Memory B cell (primary cell): ENCODE measurements at places on chromosomes 16 and 17.

DNA sequence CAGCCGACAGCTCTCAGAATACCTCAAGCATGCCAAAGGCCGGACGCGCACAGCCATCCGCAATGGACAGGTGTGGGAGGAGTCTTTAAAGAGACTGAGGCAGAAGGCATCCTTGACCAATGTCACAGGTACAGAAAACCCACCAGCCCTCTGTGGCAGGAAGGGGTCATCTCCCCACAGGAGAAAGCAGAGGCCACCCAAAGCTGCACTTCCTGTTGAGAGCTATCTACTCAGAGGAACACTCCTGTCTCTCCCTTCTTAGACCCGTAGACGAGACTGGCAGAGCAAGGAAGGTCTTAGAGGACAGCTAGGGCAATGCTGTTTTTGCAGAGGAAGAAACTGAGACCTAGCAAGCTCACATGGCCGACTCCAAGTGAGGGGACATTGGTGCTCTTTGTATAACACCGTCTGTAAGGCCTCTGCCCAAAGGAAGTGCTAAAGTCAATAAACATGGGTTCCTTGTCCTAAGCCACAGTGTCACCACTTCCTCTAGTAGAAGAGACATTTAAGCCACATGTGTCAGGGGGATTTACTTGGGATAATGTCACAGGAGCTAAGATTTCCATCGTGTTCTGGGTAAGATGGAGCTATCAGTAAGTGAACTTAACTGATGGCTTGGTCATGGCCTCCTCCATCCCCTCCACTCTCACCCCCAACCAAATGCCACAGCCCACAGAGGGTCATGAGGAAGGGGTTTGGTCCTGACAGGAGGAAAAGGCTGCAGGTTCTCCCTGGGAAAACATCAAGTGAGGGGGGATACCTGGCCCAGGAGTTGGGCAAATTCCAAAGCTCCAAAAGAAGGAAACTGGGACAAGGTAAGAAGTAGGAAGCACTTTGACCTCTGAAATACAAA, 9.4 kb downstream of the LPO start:
- DNase-seq = no peak

- DNase-seq = no peak
Observed at GRCh38 chr16:29899516-29900101, at the start of gene SEZ6L2. SEZ6L2 (minus strand) TSS chr16:29899550; CDS start chr16:29899019, 531 bp downstream.

DNA sequence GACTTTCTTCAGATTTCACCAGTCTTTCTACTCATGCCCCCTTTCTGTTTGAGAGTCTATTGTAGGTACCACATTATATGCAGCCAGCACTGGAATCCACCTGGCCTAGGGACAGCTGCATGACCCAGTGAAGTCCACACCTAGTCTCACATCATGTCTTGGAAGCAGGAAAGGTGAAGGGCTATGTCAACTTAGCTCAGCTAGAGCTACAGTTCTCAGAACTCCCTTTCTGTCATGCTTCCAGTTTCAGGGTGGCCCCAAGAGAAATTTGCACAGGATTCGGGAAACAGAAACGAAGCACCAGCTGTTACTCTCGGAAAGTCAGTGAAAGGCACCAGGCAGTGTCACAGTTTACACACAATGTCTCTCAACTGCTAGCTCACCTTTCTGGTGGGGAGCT, 51.6 kb upstream of the NLRP1 start:
- DNase-seq = no peak

- DNase-seq = no peak
Observed at GRCh38 chr16:69293401-69293800, 17.7 kb upstream of the VPS4A start.

- DNase-seq = no peak
Observed at GRCh38 chr16:71255721-71256120, 25.2 kb upstream of the HYDIN start.

DNA sequence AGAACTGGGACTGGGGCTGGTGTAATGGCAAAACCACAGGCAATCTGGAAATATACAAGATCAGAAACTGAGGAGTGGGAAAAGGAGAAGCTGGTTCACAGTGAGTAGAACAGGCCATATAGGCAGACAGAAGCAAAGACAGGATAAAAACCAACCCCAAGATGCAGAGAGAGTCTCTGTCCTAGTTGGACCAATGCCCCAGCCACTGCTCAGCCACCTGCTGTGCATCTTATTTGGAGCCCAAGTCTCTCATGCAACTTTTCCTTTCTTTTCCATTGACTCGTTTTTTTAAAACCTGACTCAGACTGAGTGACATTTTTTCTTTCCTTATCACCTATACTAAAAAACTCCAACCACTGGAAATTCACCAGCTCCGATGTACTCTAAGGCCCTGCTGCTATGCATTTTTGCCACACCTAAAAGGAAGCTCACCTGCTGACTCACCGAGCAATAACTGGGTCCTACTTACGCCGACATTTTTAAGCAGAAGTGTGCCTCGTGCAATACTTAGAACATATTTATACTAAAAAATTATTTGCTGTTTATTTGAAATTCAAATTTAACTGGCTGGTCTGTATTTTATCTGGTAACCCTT, 100.8 kb upstream of the XYLT1 start:
- DNase-seq = no peak

GRCh38 chr16:70440009-70440692, 1.3 kb upstream of the ST3GAL2 start:
- no peak for DNase-seq

- no peak for DNase-seq
Observed at GRCh38 chr16:84501077-84501735, 3.3 kb downstream of the MEAK7 start.

DNA sequence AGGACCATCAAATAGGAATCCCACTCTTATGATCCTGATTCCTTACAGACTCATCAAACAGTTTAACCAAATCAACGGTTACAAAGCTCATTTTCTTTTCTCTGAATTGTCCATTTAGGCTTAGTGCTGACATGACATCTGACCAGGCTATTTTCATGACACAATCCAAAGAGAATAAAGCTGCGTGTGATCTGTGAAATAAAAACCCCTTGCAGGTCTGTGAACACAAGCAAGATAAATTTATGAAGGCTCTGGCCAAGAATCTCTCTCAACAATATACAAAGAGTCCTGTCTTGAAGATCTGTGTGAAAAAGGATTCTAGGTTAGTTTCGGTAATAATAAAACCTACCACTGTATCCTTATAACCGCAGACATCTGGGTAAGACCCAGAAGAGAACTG, 22.0 kb downstream of the COG1 start:
- DNase-seq = no peak

DNA sequence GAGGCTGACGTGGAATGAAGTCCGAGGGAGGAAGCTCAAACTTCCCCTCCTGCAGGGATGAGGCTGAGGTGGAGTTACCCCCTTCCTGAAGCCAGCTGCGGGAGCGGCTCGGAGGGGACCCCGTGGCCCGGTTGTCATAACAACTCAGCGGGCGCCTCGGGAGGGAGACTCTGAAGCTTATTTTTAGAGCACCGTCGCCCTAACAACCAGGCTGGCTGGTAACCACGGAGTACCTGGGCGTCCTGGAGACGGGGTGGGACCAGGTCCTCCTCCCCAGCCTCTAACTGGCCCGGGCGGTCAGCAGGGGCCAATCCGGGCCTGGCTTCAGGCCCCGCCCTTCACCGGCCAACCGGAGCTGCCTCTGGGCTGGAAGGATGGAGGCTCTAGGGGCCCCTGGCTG, 27.7 kb downstream of the NECAB2 start:
- DNase-seq = no peak

DNA sequence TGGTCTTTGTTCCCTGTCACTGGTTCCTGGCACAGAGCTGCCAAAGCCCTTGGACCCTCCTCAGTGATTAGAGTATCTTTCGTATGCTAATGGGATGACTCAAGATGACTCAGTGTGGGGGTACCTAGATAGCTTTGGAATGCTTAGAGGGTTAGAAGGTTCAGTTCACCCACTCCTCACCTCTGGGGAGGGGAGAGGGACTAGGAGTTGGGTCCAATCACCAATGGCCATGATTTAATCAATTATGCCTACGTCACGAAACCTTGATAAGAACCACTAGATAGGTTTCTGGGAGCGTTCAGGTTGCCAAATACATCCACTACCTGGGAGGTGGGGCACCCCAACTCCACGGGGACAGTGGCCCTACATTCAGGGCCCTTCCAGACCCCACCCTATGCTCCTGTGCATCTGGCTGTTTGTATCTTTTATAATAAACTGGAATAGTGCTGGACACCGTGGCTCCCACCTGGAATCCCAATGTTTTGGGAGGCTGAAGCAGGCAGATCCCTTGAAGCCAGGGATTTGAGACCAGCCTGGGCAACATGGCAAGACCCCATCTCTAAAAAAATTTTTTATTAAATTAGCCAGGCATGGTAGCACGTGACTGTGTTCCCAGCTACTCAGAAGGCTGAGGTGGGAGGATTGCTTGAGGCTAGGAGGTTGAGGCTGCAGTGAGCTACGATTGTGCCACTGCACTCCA, 29.2 kb upstream of the LITAF start:
- no peak for DNase-seq

DNA sequence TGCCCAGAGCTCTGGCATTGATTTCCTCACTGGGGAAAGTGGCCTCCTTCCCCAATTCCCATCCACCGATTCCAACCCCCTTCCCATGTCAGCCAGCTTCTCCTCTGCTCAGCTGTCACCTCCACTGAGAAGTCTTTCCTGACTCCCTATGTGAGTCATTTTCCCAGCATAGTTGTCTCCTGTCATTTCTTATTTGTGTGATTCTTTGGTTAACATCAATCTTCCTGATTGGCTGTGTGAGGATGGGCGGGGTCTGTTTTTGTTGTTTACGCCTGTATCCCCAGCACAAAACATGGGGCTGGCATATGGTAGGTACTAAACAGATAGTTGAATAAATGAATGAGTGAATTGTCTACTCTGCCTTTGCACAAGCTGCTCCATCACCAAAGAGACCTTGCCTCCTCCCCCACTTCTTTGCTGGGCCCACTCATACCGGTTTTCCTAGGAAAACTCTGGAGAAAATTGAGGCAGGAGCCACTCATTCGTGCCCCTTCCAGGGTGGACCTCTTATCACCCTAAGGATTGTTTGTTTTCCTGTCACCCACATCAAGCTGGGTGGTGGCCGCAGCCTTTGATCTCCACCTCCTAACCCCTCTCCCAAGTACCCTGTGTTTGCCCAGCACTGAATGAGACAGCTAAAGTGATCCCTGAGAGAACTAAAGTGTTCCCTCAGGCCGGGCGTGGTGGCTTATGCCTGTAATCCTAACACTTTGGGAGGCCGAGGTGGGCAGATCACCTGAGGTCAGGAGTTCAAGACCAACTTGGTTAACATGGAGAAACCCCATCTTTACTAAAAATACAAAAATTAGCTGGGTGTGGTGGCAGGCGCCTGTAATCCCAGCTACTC, 1.2 kb upstream of the GRB7 start:
- DNase-seq = no peak

DNA sequence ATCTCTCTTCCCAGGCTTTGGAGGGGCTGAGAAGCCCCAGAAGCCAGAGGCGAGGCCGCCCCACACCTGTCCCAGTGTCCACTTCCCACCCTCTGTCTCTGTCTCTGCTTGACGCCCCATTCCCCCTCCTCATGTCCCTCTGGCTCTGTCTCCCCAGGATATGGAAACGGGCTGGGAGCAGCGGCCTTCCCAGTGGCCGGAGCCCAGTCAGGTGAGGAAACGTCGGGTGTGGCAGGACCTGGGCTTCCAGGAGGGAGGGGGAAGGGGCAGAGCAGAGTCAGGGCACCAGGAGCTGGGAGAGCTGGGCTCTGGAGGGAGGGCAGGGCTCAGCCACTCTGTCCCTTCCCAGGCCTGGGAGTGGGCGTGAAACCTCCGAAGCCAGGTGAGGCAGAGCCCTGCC, 10.6 kb upstream of the PKMYT1 start:
- DNase-seq = no peak

DNA sequence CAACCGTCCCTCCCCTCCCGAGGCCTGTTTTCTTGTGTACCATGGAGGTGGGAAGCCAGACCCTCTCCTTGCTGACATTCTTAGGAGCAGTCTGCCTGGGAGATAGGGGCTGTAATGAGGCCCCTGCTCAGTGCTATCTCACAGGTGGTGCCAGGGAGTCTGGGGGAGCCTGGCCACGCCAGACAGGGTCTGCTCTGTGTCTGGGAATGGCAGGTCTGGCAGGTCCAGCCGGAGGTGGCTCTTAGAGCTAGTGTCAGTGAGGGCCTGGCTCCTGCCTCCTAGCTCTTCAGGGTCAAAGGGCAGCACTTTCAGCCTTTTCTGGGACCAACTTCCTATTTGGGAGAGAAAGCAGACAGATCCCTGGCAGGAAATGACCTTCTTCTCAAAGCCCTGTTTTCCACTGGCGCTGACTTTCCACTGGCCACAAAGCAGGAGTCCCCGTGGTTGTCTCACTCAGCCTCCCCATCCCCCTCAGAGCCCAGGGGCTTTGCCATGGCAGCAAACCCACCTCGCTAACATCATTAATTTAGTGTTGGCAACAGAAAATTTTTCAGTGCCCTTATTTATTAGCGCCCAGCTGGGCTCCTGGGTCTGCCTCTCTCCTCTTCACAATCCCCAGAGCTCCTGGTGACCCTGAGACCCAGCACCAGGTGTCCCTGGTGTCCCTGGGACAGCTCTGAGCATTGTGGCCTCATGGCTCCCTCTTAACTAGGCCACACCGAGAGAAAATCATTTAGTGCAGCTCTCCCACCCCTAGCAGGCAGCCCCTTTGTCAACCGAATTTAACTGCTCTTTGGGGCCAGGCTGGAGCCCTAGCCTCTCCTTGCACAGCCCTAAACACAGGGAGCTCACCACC, 24.0 kb upstream of the DOK4 start:
- no peak for DNase-seq

DNA sequence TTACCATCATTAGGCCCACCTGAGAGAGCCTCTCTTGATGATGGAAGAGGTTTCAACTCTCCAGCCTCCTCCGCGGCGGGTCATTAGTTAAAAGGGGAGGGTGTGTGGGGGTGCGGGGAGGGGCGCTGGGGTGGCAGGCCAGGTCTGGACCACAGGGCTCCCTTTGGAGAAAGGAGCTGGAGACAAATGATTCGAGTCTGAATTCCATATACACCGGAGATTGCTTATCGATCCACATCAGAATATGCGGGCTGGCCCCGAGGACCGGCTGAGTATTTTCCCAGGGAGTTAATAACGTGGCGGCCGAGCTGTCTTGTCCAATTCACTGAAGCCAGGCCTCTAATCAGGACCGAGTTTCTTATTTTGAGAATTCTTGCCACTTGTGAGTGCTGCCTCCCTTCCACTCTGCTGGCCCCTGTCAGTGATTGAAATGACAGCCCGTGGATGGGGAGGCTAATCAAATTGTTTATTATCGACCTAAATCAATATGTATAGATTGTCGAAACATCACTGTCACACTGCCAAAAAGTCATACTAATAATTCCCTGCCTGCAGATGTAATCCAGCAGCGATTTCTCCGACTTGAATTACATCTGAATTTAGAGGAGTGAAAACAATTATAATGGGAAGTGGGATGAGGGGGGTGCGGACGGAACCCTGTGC, 202.7 kb downstream of the SALL1 start:
- DNase-seq = no peak

- no peak for DNase-seq
Observed at GRCh38 chr17:48335858-48336500, 94.0 kb downstream of the SKAP1 start.

GRCh38 chr17:42780851-42781638, 635 bp downstream of the WNK4 start:
- DNase-seq = no peak

- no peak for DNase-seq
Observed at GRCh38 chr17:4886830-4887229, 12.5 kb upstream of the C17orf107 start.

- DNase-seq = no peak
Observed at GRCh38 chr17:77849239-77849638, 109.3 kb upstream of the TNRC6C start.

- DNase-seq = no peak
Observed at GRCh38 chr17:60817192-60817591, 139.5 kb downstream of the BCAS3 start.
